Kidney tubule cell (primary cell): ENCODE measurements at places on chromosomes 11 and 22.
A peak's percentile ranks its signal among the peaks of the same experiment; 100 is the strongest.

DNA sequence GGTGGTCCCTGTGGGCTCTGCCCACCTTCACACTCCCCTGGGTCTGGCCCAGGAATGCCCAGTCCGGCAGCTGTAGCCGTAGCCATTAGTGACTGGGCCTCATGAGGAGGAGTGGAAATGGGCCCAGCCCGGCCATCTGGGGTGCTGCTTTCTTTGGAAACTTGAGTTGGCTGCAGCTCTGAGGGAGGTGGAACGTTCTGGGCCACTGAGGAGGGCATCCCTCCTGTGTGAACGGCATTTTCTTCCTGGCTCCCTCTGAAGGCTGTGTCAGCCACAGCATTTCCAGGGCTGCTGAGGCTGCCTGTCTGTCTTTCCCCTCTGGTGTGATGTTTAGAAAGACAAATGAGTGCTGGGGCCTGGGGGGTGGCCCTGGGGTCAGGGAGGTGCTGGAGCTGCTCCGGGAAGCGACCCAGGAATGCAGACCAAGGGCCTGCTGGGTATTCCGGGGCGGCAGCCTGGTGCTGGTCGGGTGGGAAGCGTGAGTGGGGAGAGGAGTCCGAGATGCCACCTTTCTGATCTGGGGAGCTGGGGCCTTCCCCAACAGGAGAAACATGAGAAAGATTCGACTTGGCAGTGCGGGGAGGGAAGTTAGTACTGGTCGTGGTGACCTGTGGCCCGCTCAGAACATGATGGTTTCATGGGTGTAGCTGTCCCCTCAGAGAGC, 27.1 kb downstream of the PTDSS2 start:
- DNase-seq: no peak

GRCh38 chr11:17351510-17352176, at the start of gene NCR3LG1:
TSS of gene NCR3LG1 (plus strand) at chr11:17351800. CDS start at chr11:17351970, 170 bp downstream.
- DNase-seq: peak; percentile 38

DNA sequence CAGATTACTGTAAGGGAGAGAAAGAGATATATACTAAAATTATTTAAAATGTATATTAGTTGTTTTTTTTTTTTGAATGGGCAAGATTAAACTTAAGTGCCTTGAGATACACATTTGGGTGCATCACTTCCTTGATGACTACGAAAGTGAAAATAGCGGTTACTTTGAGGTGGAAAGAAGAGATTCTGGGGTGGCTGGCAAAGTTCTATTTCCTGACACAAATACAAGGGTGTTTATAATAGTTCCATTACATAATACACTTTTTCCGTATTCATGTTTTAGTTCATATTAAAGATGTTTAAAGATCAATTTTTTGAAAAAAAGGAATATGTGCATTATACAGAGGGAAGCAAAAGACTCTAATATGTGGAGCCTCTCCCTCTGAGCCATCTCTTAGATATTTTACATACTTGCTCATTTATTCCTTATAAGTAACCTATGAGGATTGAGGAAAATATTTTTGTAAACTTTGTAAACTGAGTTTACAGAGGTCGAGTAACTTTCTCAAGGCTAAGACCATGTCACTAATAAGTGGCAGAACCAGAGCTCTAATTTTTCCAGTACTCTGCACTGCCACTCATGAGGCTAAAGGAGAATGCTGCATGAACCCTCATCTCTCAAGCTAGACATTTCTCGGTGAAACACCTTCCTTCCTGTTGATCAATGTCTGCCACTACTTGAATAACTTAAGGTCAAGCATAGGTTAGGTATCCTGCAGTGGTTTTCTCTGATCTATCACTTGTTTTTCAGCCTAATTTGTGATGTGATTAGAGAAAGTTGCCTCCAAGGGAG, 58.6 kb downstream of the DDIAS start:
- no peak for DNase-seq

GRCh38 chr11:123408619-123409455, 21.2 kb upstream of the GRAMD1B start:
- no peak for DNase-seq

DNA sequence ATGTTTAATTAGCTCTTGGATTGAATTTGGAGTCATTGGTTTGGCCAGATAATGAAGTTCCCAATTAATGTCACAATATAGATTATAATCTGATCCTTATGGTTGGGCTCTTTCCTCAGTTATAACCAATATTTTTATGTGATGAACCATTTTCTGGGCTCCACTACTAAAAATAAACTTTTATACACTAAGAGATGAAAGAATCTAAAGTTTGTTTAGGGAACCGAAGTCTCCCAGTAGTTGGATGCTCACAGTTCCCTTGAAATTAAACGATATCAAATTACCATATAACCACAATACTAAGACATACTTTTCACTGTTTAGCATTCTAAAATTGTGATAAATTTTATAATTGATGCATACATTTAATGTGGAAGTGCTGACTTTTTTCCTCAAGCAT, 47.0 kb upstream of the ARHGAP42 start:
- no peak for DNase-seq

GRCh38 chr11:134049303-134049702, 19.6 kb upstream of the JAM3 start:
- no peak for DNase-seq

DNA sequence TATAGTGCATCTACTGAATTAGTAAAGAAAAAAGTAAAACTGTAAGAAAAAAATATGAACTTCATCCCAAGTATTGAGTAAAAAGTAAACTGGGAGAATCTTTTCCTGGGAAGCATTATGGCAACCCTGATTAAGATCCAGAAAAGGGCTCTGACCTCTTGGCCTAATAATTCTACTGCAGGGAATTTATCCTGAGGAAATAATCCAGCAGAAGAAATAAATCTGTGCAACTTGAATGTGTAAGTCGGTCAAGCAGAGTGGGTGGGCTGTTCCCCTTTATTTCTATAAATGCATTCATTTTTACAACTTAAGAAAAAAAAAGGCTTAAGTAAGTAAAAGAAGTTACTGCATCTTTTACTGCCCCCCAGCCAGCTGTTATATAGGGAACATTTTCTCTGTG, 111.2 kb upstream of the PARVA start:
- DNase-seq: no peak

- no peak for DNase-seq
Observed at GRCh38 chr22:31326877-31327276, 19.3 kb downstream of the PATZ1 start.

DNA sequence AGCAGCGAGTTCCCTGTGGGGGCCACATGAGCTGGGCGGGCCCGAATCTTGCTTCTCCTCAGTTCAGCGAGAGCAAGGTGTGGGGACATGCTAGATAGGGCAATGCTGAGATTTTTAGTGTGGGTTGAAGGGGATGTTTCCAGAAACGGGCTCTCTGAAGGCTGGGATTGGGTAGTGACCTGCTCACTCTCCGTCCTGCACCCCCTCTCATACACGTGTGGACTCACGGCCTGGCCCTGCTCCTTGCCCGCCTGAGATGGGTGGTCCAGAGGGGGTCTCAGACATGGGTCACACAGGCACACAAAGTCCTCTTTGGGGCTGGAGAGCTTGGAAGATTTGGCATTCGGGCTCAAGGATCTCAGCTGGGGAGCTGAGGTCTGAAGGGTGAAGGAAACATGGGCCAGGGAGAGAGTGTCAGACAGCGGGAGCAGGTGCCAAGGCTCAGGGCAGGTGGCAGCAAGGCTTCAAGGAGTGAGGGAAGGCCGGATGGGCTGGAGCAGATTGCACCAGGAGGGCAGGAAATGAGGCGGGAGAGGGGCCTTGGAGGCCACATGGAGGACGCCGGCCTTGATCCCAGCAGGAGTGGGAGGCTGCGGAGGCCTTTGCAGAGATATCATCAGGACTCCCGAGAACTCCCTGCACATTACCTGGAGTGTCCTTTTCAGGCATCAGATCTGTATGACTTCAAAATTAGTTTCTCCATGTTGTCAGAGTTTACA, 74.1 kb downstream of the PARVB start:
- no peak for DNase-seq

- peak; percentile 24 for DNase-seq
Observed at GRCh38 chr22:37282385-37282677, at the start of gene CYTH4. TSS of gene CYTH4 (plus strand) at chr22:37282508. CDS start at chr22:37282570, 62 bp downstream.

DNA sequence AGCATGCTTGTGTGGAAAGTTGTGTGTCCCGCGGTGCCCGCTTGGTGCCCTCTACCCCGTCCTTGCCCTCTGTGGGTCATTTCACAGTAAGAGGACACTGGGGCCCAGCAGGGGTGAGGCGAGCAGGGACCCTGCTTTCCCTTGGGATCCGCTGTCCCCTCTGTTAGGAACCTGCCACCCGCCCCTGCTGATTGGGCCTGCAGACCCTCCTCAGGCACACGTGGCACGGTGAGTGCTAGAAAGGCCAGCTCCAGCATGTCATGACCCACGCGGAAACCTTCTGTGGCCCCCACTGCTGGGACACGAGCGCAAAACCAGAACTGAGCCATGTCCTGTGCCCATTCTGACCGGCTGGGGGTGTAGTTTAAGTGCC, 353.1 kb downstream of the TBC1D22A start:
- DNase-seq: no peak

DNA sequence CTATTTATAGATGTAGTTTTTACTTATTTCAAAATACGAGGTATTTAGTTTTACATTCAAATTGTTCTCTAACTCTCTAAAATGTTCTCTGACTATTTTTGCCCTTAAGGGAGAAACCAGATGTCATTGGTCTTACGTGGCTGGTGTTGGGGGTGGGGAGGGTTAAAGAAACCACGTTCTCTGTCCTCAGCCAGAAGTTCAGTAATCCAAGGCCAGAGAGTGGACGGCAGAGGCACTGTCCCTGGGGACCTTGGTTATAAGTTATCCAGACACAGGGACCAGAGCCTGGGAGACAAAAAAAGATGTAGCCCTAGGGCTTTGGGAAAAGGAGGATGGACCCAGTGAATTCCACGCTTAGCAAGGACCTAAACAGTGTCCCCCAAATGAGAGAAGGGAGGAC, 706 bp upstream of the OR51E1 start:
- DNase-seq: no peak

GRCh38 chr11:110422306-110422905, 7.3 kb upstream of the FDX1 start:
- no peak for DNase-seq

DNA sequence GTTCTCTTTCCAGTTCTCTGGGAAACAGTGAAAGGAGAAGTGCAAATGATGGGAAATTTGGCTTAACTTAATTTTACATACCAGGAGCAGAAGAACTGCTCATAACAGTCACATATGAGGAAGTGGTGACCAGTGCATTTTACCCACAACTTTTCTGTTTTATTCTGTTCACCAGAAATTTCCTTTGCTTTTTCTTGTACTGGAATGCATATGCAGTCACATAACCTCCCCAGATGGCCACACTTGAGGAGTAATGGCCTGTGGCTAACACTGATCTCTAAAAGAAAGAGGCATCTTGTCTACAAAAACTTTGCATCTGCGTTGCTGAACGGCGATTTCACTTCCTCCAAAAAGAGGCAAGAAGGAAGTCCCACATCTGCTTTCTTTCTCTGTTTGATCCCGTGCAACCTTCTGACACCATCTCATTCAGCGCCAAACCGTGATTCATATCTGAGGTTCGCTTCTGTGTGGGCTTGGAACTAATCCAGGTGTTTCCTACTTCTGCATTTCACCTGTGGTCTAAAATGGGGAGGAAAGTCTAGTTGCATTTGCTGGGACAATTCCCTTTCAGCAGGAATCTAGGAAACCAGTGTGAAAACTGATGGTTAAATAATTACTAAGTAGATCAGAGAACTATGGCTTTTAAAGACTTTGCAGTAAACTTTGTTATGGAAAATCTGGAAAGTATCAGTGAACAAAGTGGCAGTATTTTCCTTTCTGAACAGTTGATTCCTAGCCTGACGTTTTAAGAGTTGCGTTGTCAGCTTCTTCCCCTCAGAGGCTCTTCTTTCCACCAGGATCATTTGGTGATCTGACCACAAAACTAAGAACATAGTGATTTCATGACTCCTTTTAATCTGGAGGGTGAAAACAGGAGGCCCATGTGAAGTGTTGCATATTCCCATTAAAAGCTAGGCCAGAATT, 4.2 kb upstream of the MPEG1 start:
- DNase-seq: peak; percentile 28

DNA sequence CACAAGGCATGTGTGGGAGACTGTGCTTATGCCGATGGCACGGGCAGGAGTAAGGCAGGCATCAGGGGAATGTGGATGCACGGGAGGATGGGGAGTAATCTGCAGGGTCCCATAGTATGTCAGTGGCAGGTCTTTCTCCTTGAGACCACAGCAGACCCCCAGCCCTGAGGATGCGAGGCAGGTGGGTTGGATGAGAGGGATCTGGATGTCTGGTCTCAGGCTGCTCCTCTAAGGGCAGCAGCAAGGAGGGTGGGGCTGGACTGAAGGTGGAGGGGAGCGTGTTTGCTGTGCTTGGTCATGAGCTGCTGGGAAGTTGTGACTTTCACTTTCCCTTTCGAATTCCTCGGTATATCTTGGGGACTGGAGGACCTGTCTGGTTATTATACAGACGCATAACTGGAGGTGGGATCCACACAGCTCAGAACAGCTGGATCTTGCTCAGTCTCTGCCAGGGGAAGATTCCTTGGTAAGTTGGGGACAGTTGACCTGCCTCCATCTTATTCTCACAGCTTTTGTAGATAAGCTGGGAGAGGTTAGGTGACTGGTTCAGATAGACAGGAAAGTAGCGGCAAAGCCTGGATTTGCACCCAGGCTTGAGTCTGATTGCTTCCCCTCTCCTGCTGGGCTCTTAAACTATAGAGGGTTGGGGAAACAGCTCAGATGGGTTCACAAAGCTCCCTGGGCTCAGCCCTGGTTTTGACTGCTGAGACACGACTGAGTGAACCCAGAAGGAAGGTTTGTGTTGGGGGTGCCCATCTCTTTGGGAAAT, at the start of gene APOL1:
TSS of gene APOL1 (plus strand) at position 380 of the 769 bp plus-strand sequence. CDS start 1,823 bp downstream, outside the sequence.
- peak; percentile 78 for DNase-seq

GRCh38 chr11:133023232-133023631, 509.1 kb downstream of the OPCML start:
- no peak for DNase-seq

DNA sequence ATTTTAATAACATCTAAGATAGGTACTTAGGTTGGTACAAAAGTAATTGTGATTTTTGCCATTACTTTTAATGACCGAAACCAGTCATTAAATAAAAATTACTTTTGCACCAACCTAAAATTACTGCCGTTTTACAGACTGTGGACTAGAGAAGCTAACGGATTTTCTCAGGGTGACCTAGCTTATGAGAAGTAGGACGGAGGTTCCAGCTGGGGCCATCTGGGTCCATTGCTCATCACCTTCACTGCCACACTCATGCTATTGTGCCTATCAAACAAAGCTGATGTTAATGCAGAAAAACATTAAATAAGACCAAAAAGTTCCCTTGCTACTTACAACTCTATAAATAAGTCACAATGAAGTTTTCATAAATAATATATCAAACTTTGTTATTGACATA, 38.9 kb downstream of the GRIA4 start:
- no peak for DNase-seq

- peak; percentile 91 for DNase-seq
Observed at GRCh38 chr11:75022759-75023396, 34.1 kb downstream of the NEU3 start.

DNA sequence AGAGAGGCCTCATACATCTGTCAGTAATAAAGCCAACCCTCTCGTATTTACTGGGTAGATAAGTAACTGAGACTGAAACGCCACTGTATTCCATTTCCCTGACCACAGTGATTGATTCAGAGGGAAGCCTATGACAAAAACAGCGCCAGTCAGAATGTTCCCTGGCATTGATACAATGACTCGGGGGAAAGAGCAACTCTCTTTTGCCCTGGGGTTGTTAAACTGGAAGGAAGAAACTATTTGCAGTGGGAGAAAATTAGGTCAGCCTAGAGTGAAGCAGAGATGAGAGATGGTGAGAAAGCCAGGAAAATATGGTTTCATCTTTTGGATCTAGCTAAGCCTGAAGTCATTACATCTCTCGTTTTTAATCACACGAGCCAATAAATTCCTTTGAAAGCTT, 48.6 kb upstream of the RBFOX2 start:
- peak; percentile 45 for DNase-seq
